ENCODE measurements at places on chromosomes 7 and 10.

DNA sequence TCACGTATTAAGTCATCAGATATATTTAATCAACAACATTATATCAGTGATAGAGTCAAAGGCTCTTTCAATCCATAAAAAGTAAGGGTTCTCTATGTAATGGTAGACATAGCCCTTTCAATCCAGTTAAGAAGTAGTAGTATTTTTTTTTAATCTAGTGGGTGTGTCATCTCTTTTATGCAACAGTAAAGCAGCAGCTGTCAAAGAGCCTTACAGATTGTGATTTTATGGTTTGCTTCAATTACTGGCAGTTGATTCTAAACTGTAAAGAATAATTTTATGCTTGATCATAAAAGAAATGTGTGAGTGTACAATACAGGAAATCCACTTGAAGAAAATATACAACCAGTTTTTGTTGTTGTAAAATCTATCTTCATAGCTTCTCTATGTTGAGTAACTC, 902.6 kb upstream of the MBL2 start:
- DNase-seq: no peak

GRCh38 chr10:17199351-17199804, 2.1 kb downstream of the TRDMT1 start:
- DNase-seq: no peak

GRCh38 chr10:127983344-127984100, 76.6 kb downstream of the PTPRE start:
- DNase-seq: no peak

GRCh38 chr7:2012981-2013380, 219.8 kb downstream of the MAD1L1 start:
- DNase-seq: no peak

DNA sequence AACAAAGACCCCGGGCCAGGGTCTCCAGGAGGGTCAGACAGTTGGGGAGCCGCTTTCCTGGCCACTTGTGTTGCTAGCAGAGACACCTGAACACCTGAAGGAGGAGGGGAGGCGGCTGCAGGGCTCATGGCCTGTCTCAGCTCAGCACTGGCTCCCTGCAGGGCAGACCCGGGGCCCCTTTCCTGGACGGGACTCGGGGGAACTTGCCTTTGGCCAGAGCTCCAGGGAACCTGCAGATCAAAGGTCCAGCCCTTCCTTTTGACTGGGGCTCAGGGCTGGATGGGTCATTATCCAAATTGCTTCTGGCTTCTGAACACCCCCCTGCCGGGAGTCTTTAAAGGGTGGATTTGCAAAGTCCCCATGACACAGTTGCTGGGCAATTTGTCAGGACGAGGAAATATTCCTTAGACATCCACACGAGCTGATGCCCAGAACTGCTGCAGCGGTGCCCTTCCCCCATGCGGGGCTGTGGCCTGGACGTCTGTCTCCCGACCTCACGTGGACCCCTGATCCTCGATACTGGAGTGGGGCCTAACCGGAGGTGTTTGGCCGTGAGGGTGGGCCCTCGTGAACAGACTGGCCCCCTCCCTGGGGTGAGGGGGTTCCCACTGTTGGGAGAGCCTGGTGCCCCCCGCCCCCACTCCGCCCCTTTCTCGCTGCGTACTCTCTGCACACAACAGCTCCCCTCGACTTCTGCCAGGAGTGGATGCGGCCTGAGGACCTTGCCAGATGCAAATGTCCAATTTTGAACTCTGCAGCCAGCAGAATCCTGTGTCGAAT, 194.3 kb downstream of the ELFN1 start:
- no peak for DNase-seq

DNA sequence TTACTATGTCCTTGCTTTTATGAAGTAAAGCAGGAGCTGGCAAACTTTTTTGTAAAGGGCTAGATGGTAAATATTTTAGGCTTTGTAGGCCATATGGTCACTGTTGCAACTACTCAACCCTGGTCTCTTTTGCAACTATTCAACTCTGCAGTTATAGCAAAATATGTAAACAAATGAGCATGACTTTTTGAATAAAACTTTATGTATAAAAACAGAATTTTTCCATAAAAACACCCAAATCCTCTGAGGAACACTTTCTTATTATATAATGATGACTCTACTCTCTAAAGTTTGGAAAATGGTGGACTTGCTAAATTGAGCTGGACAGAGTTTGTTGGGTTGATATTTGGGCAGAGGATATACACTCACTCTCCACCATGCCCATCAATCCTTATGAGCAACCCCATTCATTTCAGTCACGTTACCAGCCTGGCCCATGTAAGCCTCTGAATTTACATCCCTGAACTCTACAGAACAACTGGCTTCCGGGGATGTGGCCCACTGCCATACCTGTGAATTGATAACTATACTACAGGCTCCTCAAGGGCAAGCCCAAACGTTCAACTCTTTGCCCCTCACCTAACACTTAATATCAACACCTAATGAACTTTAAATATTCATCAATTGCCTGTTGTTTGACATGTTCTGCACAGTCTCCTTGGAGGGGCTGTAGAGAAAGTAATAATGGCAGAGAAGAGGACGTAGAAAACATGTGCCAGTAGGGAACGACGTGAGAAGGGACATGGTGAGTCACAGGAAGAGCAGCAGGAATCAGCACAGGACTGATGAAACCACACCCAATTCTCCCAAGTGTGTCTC, 37.6 kb downstream of the SGMS1 start:
- no peak for DNase-seq

- no peak for DNase-seq
Observed at GRCh38 chr10:73953665-73954064, 42.7 kb downstream of the PLAU start.

DNA sequence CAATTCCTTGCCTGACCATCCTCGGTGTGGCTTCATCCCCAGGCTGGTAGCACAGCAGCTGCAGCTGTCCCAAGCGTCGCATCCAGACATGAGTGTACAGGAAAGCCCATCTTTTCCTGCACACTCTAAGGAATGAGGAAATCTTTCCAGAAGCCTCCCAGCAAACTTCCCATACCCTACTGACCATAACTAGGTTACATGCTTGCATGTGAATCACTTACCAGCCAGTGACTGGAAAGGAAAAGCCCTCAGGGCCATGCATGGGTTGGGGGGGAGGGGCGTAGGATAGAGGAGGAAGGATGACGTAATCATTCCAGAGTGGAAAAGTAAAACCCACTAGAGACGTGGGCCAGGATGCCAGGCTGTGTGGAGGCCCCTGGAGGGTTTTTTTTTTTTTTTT, 18.9 kb upstream of the ZNF212 start:
- DNase-seq: no peak

DNA sequence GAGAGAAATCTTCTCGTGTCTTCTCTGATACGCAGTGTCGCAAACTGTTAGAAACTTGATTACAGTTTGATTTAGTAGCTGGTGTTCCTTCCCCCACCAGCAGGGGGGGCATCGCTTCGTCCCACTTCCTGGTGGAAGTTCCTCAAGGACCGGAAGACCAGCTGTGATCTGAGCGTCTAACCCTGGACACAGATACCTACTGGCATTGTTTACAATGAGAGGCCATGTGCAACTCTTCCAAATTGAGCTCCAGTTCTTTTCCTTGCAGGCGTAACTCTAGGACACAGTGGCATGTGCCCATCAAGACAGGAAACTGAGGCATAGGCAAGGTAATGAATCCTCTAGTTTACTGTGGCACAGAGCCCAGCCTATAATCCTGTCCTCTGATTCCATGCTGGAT, 219.0 kb downstream of the CCDC3 start:
- peak; percentile 53 for DNase-seq

- DNase-seq: no peak
Observed at GRCh38 chr10:47183704-47184041, 116.3 kb upstream of the GDF10 start.

GRCh38 chr7:141276031-141276430, 202.2 kb downstream of the TMEM178B start:
- DNase-seq: no peak

GRCh38 chr10:91653219-91653870, 20.5 kb upstream of the PPP1R3C start:
- DNase-seq: no peak

GRCh38 chr10:86958116-86958900, at the start of gene SNCG:
TSS of gene SNCG (plus strand) at chr10:86958599. CDS start at chr10:86958698, 99 bp downstream.
- no peak for DNase-seq

- DNase-seq: peak; percentile 28
Observed at GRCh38 chr7:26863518-26864308, 677 bp downstream of the SKAP2 start.

DNA sequence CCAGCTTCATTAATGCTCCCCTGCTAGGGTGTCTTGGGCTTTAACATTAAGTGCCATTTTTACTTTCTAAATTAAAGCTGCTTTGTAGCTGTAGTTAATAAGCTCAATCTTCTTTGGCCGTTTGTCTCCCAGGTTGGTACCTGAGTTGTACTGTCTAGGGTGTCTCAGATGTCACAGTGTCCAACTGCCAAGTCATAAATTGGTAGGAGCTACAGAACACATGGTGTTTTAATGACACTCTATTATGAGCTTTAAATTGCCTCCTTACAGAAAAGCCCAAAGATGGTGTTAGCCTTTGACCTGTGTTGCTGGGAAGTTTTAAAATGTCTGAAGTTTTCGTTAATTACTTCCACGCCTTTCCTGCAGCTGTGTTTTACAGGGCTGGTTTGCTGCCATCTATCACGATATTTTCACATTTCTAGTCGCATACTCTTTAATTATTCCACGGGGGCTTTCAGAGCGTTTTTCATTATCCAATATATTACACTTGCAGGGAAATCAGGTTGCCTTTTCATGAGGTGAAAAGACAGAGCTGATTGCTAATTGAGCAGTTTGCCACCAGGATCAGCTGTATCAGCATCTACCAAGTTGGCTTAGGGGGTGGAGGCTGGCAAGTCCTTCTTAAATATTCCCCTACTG, 247.8 kb upstream of the PLPP4 start:
- no peak for DNase-seq

- no peak for DNase-seq
Observed at GRCh38 chr7:54015251-54015650, 526.9 kb upstream of the VSTM2A start.

DNA sequence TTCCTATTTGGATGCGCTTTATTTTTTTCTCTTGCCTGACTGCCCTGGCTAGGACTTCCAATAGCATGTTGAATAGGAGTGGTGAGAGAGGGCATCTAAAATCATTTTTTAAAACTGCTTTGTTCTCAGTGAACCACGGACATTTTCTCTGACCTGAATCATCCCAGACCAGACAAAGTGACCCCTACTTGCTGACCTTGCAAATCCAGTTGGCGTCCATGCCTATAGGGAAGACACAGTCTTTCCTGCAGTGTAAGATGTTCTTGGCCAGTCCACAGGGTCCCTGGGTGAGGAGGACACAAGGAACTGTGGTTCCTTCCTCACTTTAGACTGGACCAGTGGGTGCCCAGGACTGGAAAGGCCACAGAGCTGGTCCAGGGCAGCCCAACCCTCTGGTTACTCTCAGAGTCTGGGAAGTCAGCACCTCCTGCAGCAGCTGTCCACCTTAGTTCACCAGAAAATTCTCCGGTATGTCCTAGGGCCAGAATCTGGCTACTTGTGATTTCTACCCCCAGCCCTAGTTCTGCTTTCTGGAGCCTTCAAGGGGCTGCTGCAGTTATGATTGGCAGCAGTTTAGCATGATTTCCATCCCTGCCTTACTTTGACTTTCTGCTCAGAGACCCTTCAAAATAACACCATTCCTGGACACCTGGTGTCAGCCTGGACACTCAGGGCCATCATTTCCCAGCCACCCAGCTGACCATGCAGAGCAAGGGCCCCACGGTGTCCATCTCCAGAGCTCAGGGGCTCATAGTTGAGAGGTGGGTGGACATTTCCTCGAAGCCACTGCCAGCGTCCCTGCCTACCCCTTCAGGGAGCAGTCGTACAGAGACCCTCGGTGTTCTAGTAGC, 19.3 kb downstream of the VIPR2 start:
- no peak for DNase-seq

GRCh38 chr10:20993389-20993788, 96.3 kb upstream of the NEBL start:
- DNase-seq: no peak

DNA sequence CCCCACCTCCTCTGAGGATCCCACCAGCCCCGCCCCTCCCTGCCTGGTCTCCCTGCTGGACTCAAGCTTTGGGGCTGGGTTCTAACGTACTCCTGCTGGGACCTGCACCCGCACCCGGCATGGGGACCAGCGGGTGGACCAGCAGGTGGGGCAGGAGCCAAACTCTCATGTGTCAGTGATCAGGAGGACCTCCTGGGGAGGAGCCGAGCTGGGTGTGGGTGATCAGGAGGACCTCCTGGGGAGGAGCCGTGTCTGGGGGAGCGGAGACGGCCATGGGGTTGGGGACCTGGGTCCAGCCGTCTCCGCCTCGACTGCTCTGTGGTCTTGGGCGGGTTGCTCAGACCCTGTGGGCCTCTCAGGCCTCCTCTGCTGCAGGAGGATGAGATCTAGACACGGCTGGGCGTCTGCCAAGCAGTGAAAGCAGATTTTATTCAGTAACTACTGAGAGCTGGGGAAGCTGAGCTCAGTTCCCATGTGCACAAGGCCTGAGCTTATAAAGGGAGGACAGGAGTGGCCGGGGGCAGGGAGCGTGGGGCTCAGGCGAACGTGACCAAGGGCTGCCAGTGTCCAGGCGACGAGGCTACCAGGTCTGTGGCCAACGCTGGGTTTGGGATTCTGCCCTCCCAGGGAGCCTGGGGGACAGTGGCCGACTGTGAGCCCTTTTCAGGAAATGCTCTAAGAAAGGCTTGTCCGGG, 33.6 kb upstream of the UTF1 start:
- no peak for DNase-seq
